Uterine smooth muscle cell (primary cell): ENCODE measurements at places on chromosomes 6 and 20. TPM values are rescaled to one million over a fixed set of nuclear protein-coding genes. Genes with fewer than 3 reads are reported as not detected.

WFDC5 gene
- not detected in 2 replicates for total RNA-seq

ULBP1 gene
- 0.12 and 0.22 TPM in 2 replicates for total RNA-seq

PROKR2 gene
- total RNA-seq = not detected in 2 replicates

TRAPPC3L gene
- total RNA-seq = not detected in 2 replicates

CLIC5 gene
- total RNA-seq = not detected in 2 replicates

HLA-DRA gene
- not detected in 2 replicates for total RNA-seq

SLC22A2 gene
- 0.12 TPM in 1 of 2 replicates, not detected in the other for total RNA-seq

DSP gene
- total RNA-seq = 0.25 and 0.33 TPM in 2 replicates

ZC2HC1B gene
- not detected in 2 replicates for total RNA-seq

PLEKHG1 gene
- total RNA-seq = 1.3 and 2.0 TPM in 2 replicates

BTN1A1 gene
- total RNA-seq = not detected in 2 replicates

SLC22A23 gene
- total RNA-seq = 8.9 and 18.1 TPM in 2 replicates

ATP6V1G2 gene
- 2.0 and 3.0 TPM in 2 replicates for total RNA-seq

DYNLT1 gene
- 106 and 112 TPM in 2 replicates for total RNA-seq
